ENCODE measurements at places on chromosomes 6 and 20. TPM values are rescaled to one million over a fixed set of nuclear protein-coding genes. Genes with fewer than 3 reads are reported as not detected.

BPHL gene
- 12.7 TPM for total RNA-seq

GRCh38 chr6:159438106-159438505 is 254.9 kb downstream of the SOD2 start:
- H3K4me3 ChIP-seq: no peak overlapping the region
- no peak for DNase-seq
- H3K27me3 ChIP-seq: peaks cover 5% of the 10 kb centered on the region
- H3K36me3 ChIP-seq: no peaks in the 10 kb centered on the region
- no peaks in the 10 kb centered on the region for H3K4me1 ChIP-seq

DNA sequence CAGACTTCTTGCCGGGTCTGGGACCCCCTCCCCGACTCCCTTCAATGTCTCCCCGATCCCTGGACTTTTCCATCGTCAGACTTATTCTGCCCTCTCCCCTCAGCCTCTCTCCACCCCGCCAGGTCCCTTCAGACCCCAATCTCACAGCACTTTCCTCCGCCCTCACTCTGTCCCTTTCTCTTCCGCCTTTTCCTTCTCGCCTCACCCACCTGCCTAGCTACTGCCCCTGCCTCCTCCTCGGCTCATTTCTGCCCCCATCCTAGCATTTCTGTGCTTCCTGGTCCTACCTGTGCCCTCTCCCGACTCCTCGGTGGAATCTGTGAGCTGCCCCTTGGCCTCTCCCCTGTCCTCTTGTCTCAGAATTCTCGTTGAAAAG is 616 bp downstream of the CHMP4B start:
- no peak for DNase-seq

SCGN gene
- not detected for total RNA-seq
